ENCODE measurements at places on chromosomes 7 and 10.

- no peak for DNase-seq
Observed at GRCh38 chr10:66803174-66803573, 122.7 kb upstream of the LRRTM3 start.

DNA sequence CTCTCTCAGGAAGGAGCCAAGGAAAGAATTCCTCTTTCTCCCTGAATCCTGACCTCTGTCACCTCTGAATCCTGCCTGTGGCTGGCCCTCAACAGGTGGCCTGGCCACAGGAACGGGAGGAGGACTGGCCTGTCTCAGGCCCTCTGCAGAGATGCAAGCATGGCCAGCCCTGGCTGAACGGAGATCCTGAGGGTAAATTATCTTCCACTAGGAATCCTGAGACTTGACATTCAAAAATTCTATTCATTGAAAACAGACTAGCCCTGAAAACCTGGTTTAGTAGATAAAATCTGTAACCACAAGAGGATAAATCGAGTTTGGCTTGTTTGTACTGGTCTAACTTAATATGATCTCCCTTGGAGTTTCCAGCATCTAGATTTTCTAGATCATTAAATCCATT lies 579.3 kb downstream of the LRMDA start:
- DNase-seq = no peak

DNA sequence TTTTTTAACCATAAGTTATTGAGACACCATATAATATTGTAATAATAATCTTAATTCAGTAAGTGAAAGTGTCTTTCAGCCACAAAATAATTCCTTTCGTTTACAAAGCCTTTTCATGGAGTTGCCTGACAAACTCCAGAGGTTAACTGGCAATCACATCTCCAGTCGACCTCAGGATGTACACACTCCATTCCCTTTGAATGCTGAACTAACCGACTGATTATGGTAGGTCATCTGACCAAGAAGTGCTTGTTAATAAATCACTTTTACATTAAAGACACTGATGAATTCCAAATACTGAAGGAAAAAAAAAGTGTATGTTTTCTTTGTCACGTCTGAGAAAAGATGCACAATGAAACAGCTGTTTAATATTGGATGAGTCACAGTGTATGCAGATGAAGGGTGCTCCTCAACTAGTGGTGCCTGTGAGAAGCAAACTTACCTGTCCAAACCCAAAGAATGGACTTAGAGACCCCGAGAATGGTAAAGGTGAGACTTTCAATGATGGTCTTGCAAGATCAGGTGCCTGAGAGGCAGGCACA lies 348.1 kb upstream of the VWC2 start:
- DNase-seq = no peak

DNA sequence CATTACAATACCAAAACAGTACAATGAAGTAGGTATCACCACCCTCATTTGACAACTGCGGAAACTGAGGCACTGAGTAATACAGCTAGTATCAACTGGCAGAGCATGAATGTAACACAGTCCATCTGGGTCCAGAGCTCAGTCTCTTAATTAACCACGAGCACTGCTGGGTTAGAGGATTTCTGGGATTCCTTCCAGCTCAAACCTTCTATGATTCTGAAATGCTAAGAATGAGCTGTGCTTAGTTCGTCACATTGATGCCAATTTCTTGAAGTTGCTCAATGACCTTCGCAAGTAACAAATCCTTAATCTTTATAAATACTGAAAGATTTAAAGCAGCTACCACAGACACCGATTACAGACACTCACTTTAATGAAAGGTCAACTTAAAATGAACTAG lies 62.5 kb downstream of the SGMS1 start:
- DNase-seq = peak; percentile 97

DNA sequence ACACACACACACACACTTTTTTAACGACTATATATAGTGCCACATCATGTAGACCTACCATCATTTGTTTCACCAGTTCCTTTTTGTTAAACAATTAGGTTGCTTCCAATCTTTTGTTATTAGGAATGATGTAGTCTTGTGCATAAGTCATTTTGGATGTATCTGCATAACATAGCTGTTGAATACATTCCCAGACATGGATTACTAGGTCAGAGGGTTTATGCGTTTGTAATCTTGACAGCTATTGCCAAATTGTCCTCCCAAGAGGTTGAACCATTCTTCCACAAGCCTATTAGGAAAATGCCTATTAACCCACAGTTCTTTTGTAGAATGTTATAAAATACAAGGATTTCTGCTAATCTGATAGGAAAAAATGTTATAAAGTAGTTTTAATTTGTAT lies 87.3 kb downstream of the PALS2 start:
- peak; percentile 64 for DNase-seq

DNA sequence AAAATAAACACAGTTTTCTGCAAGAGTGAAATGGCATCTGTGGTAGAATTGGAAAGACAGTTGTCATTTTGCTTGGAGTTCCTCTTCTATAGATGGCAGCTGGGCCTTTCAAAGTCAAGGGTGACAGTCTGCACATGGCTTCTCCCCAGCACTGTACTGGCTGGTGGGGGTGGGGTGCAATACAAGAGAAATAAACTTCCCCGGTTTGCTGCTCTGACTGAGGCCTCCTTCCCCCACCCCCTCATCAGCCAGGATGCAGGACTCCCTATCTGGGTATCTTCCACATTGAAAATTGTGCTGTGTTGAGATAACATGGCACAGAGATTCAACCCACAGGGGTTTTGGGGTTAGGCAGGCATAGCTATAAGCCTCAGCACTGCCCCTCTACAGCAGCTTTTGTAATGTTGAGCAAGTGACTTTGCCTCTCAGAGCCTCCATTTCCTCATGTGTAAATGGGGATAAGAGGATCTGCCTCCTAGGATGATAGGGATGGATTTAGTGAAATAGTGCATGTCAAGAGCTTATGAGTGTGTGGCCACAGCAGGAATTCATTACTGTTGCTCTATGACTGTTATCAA lies 85.8 kb upstream of the WDR11 start:
- no peak for DNase-seq

GRCh38 chr10:130638991-130639390 lies 502.8 kb downstream of the GLRX3 start:
- no peak for DNase-seq

- no peak for DNase-seq
Observed at GRCh38 chr10:3323865-3324498, 151.4 kb upstream of the PITRM1 start.

DNA sequence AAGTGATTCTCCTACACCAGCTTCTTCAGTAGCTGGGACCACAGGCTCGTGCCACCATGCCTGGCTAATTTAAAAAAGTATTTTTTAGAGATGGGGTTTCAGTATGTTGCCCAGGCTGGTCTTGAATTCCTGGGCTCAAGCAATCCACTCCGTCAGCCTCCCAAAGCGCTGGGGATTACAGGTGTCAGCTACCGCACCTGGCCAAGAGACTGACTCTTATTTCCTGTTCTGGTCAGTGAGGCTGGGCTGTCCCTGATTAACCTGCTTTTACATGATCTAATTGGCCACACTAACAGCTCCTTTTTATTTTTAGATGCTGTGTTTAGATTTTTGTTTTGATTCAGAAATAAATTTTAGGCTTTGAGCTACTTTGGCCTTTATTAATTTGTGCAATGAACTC lies 203.9 kb downstream of the NXPH1 start:
- no peak for DNase-seq

DNA sequence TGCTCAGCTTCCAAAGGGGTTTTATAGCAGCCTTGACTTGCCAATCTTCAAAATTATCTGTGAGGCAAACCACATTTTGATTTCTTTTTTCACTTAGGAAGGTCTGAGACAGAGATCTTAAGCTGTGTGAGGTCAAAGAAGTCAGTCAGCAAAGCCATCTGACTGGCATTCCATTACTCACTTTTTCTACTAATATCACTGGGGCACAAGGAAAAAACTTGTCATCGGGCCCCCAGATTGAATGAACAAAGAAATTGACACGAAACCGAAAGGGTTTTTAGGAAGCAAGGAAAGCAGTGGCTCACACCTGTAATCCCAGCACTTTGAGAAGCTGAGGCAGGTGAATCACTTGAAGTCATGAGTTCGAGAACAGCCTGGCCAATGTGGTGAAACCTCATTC lies 78.5 kb upstream of the FRMD4A start:
- DNase-seq = no peak

DNA sequence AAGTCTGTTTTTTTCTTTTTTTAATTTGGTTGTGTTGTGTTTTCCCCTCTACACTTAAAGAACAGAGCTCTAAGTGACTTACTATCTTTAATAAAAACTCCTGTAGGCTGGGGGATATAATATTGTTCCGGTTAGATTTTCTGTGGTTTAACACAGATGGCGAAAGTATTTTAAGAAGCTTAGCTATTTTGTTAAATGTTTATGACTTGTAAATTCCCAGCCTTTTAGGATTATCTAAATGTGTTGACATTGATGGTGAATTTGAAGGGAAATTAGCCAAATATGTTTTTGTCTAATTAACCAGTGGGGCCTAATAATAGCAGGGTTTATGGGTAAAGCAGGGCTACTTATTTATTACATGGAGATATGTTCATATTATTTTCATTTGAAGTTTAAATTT lies 538.5 kb downstream of the INHBA start:
- DNase-seq = peak; percentile 58

DNA sequence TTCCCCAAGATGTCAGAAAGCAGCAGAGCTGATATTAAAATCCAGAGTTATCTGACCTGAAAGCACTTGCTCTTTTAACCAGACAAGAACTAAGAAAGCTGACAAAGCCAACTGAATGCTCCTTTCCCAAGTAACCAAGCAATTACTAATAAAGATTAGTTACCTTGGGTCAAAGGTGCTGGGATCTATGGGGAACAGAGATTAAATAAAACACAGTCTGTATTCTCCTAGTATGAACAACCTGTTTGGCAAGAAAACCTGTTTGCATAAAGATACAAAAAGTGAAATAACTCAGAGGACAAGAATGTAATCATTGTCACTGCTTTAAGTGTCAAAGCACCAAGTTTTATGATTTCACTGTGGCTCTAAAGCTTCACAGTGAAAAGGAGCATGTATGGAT lies 35.7 kb downstream of the ITPRID1 start:
- DNase-seq = no peak

- no peak for DNase-seq
Observed at GRCh38 chr10:31730776-31731175, 197.9 kb downstream of the ARHGAP12 start.

DNA sequence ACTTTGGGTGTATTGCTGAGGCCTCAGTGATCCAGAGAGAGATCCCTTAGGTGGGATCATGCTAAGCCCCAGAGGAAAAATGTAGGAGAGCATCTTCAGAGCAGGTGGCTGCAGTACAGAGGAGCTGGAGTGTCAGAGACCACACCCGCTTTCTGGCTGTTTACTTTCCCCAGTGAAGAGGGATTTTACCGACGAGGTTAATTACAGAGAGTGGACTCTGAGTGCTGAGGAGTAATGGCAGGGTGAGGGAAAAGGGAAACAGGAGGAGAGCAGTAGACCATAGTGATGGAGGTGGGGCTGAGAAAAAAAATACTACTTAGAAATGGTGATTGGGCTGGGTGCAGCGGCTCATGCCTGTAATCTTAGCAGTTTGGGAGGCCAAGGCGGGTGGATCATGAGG lies 43.3 kb upstream of the HBP1 start:
- no peak for DNase-seq

- DNase-seq = no peak
Observed at GRCh38 chr10:131031346-131031745, 280.2 kb downstream of the TCERG1L start.

GRCh38 chr7:151570366-151570915 lies 50.7 kb upstream of the RHEB start:
- DNase-seq = peak; percentile 47

- no peak for DNase-seq
Observed at GRCh38 chr7:1503390-1503789, 799 bp downstream of the INTS1 start.

- DNase-seq = no peak
Observed at GRCh38 chr10:66307826-66308225, 618.0 kb upstream of the LRRTM3 start.

GRCh38 chr10:30557884-30558283 lies 71.7 kb downstream of the LYZL2 start:
- peak; percentile 47 for DNase-seq

- no peak for DNase-seq
Observed at GRCh38 chr7:148056406-148056805, 534.2 kb upstream of the C7orf33 start.

DNA sequence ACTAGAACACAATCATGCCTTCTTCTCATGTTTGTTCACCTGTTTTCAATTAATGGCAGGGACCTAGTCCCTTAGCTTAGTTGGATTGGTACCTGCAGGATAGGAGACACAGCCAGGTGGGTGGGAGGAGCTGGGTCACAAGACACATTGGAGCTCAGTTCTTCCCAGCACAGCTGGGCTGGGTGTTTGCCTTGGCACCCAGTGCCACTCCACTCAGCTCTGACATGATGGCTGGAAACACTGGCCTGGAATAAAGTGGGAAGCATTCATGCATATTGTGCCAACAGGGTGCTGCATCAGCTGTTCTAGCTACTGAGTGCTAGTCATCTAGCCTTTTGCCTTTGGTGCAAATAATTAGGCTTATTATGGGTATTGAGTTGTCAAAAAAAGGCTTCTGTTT lies 226.1 kb downstream of the PTEN start:
- no peak for DNase-seq

GRCh38 chr10:104197364-104197763 lies 34.8 kb downstream of the CFAP43 start:
- DNase-seq = no peak

DNA sequence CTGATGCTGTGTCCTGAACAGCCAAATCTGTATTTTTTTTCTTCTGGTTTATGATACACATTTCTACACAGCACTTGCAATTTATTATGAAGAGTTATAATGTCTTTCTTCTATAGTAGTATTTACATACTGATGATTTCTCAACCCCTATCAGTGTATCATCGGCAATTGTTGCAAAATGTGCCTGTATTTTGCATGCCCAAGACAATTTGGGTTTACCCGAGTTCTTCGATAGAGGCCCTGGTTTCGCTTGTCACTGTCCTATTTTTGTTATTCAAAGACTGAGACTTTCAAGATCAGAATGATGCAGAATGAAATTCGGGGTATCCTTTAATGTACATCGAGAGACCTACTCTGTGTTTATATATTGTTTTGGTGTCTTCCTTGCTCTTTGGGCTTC lies 184.5 kb upstream of the PRSS58 start:
- no peak for DNase-seq

GRCh38 chr7:127591189-127591588 lies 2.3 kb upstream of the FSCN3 start:
- DNase-seq = no peak
